ENCODE measurements at places on chromosomes 11 and 22.

DNA sequence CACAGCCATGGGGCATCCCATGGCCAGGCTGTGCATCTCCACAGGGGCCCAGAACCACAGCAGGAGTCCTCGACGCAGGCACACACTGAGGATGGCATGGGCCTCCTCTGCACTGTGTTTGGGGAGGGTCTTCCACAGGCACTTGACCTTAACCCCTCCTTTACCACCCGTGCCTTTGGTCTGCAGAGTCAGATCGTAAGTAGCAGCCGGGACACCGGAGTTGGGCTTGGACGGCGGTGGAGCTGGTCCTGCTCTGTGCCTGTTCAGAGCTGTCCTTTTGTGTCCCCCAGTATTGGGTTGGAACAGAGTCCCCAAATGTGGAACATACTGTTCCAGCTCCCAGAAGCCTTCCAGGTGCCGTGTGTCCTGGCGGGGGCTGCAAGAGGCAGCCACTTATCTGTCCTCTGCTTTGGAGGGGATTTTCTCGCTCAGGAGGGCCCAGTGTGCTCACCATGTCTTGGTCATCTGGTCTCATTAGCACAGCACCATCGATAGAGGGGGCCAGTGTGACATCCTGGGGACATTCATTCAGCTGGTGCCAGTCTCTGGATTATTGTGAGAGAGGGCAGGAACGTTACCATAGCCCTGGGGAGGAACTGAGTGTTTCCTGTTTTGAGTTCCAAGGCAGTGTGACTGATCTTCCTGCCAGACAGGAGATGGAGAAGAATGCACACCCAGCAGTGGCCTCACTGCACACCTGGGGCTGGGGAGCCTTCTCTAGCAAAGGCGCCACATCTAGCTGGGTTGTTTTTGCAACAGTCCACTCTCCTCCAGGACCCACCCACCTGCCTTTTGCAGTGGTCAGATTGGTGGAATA lies 12.4 kb downstream of the CRELD2 start:
- DNase-seq: peak; percentile 91

DNA sequence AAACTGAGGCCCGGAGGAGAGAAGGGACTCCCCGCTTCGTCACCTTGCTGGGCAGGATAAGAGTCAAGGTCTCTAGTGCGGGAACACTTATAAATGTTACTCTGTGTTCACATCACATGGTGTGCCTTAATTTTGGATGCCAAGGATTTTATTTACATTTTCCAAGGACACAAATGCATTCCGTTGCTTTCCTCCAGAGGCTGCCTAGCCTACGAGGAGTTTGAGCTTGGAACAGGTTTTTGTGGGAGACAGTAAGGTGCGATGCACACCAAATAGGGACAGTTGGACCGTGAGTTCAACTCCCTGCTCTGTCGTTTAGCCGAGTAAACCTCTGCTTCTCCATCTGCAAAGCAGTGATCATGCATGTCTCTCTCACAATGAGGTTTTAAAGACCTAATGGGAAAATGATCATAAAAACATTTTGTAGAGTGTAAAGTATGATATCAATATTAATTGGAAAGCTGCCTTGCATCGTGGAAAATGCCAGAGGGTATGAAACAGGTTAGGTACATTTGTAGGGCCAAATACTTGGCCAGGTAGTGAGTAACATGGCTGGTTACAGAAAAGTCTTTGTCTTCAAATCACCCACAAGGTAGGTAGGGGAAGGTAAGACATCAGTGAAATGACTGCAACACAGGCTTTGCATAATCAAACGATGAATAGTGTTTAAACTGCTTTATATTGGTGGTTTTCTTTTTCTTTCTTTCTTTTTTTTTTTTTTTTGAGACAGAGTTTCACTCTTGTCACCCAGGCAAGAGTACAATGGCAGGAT lies 61.8 kb downstream of the ST3GAL4 start:
- no peak for DNase-seq

- no peak for DNase-seq
Observed at GRCh38 chr11:41399323-41399722, 60.1 kb downstream of the LRRC4C start.

DNA sequence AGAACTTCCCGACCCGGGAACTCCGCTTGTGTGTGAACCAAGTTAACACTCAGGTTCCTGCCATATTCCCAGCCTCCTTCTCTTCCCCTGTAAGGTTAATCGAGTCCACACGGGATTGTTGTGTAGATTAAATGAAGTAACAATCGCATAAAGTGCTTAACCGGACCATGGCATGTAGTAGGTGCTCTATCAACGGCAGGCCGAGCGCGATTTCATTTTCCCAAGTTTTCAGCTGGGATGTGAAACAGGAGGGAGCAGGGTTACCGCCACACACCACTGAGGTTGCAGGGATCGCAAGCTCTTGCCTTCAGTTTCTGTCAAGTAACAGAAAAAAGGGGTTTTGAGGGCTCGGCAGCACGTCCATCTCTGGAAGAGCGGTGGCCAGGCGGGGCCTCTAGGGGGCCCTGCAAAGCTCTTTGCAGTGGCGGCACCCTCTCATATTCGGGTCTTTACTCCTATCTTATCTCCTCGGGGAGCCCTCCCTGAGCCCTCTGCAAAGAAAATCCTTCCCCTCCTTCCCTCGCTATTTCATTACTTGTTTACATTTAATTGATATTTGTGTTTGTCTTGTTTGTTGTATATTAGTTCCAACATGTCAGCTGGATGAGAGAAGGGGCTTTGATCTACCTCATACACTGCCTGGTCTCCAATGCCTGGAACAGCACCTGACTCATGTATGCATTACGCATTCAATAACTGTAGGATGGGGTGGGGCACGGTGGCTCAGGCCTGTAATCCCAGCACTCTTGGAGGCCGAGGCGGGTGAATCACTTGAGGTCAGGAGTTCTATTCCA lies 816 bp upstream of the PLEKHA7 start:
- peak; percentile 18 for DNase-seq

DNA sequence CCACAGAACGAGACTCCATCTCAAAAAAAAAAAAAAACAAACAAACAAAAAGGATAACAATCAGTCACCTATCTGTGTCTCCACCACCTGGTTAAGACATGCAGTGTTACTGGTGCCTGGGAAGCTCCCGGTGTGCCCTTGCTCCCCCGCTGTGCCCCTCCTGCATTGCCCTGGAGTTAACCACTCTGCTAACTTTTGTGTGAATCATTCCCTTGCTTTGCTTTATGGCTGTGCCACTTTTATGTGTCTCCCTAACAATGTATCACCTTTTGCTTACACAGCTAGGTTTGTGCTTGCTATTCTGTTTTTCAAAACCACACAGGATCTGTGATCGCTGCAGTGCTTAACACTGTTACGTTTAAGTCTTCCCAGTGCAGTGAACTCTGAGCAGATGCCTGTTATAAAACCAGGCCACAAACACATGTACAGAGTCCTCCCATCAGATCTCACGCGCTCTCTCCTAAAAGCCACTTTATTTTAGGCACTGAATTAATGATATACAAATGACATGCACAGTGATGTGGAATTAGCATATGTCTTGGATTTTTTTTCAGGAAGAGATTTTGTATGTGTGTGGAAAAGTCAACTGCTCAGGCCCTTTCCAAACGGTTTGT lies 69.9 kb downstream of the BUD13 start:
- no peak for DNase-seq

- DNase-seq: no peak
Observed at GRCh38 chr11:113614097-113614496, 92.0 kb downstream of the TMPRSS5 start.

DNA sequence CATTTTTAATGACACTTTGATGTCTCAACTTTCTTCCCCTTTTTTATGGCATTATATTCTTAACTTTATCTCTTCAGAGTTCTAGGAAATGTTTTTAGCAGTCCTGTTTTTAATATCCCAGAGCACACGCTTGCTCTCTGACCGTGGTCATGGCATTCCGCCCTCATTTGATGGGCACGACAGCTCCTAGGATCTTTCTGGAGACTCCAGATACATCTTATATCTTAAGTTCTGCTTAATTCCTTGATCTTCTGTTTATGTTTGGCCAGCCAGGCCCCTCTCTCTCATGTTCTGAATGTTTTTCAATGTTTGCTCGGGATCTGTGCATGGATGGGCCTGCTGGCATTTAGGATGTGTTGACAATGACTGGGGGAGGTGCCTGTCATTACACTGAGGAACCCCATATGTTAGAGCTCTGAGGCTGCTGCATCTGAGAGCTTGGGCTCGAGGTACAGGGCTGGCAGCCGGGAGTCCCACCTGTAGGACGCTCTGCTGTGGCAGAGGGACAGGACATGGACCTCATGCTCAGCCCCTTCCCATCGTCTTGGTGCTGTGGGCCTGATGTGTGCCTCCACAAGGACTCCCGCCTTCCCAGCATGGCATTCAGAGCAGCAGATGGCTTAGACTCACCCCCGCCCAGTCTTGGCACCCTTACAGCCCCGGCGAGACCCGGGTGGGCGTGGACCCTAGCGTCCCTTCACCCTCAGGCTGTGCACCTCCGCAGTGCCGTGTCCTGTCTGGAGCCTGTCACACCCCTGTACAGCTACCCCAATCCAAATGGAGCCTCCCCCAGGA lies 75.0 kb downstream of the CDKN1C start:
- DNase-seq: no peak

- no peak for DNase-seq
Observed at GRCh38 chr11:115643549-115644270, 139.5 kb upstream of the CADM1 start.

- no peak for DNase-seq
Observed at GRCh38 chr22:27711012-27711411, 90.5 kb downstream of the MN1 start.

DNA sequence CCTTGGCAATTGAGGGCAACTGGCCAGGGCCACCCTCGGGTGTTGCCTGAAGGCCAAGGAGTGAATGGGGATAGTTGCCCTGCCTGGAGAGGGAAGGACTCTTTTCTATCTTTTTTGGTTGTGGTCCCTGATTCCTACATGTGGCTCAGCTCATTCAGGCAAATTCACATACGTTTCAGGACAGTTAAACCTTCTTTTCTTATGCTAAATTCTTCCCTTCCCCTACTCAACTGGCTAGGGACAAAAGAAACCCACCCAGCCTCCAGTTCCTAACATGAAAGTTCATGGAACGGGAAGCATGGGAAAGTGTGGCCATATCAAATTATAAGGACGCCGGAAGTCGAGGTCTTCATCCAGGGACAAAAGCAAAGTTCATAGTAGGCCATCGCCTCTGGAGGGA lies 26.3 kb upstream of the APLNR start:
- no peak for DNase-seq

GRCh38 chr22:49969751-49970527 lies 9.4 kb downstream of the PIM3 start:
- DNase-seq: peak; percentile 24

- no peak for DNase-seq
Observed at GRCh38 chr11:83641511-83641910, 355.3 kb upstream of the CCDC90B start.

GRCh38 chr22:45207533-45207932 lies 33.2 kb downstream of the KIAA0930 start:
- DNase-seq: no peak

DNA sequence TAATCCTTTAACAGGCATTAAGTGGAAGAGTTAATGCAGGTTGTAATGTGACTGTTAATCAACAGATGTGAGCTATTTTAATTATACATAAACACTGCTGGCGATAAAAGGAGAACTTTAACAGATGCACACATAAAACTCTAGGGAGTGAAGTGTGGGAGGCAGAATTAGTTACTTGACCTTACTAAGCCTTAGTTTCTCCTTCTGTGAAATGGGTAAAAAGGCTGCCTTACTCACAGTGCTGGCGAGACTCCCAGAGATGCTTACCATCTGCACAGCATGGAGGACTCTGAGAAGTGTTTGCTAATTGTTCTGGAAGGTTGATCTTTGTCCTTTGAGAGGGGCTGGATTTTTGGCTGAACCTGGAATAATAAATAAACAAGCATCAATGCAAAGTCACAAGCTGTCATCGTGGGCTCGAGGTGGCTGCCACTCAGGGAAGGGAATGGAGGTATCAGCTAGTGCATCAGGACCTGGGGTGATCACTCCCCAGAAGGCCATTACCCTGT lies 58.6 kb upstream of the MPEG1 start:
- DNase-seq: peak; percentile 13
